ENCODE measurements at places on chromosomes 11 and 22. TPM values are rescaled to one million over a fixed set of nuclear protein-coding genes. Genes with fewer than 3 reads are reported as not detected.

Gene NEFH
- total RNA-seq = 18.2 TPM

Gene C1QTNF5
- 26.0 TPM for total RNA-seq

Gene SART1
- total RNA-seq = 46.5 TPM

Gene MS4A8
- not detected for total RNA-seq

Gene TRPC6
- 0.51 TPM for total RNA-seq

Gene BTG4
- total RNA-seq = not detected

Gene GUCD1
- total RNA-seq = 83.8 TPM

Gene TTC36
- 0.56 TPM for total RNA-seq

Gene LRRN4CL
- 0.44 TPM for total RNA-seq

Gene SPA17
- total RNA-seq = 4.3 TPM

Gene DBX1
- total RNA-seq = not detected

Gene OR51I1
- 1.2 TPM for total RNA-seq

Gene RGL4
- 0.15 TPM for total RNA-seq

Gene JAML
- total RNA-seq = 0.31 TPM

Gene KRTAP5-2
- not detected for total RNA-seq

Gene CABP4
- total RNA-seq = not detected

Gene FDXACB1
- total RNA-seq = 1.4 TPM

Gene SERPING1
- 347 TPM for total RNA-seq

Gene HTR3B
- total RNA-seq = not detected

Gene SERHL2
- total RNA-seq = 0.69 TPM

Gene CCDC81
- total RNA-seq = 0.33 TPM

Gene FAM180B
- 0.31 TPM for total RNA-seq

Gene CALCA
- not detected for total RNA-seq

Gene C11orf65
- 0.69 TPM for total RNA-seq

Gene PDGFD
- total RNA-seq = 17.2 TPM

Gene PHF21B
- 4.6 TPM for total RNA-seq

Gene BEST1
- 0.08 TPM for total RNA-seq

Gene PGR
- total RNA-seq = not detected

Gene ARVCF
- 67.3 TPM for total RNA-seq

Gene MUC2
- not detected for total RNA-seq

Gene TRIM51
- total RNA-seq = not detected

Gene NAV2
- total RNA-seq = 15.6 TPM

Gene C11orf86
- not detected for total RNA-seq
